ENCODE measurements at places on chromosomes 16 and 17.

GRCh38 chr16:9094011-9094846 is 2.8 kb downstream of the HAPSTR1 start:
- no peak for DNase-seq

- no peak for DNase-seq
These were observed 54.4 kb downstream of the PITPNC1 start for GRCh38 chr17:67431249-67432015.

DNA sequence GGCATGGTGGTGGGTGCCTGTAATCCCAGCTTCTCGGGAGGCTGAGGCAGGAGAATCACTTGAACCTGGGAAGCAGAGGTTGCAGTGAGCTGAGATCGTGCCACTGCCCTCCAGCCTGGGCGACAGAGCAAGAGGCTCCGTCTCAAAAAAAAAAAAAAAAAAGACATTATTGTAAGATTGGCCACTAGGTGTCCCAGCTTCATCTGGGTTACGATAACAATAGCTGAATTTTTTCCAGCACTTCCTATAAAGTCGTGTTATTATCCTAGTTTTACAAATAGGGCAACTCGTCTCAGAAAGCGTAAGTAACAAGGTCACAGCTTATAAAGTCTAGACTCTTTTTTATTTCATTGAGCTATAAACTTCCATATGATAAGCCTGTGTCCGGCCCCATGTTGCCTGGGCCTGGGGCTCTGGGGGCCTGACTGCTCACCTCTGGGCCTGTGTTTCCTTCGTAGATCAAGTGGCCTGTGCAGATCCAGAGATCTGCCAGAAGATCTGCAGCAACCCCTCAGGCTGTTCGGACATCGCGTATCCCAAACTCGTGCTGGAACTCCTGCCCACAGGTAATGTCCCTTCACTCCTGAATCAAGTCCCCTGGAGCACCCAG is 60.5 kb downstream of the SLC5A11 start:
- DNase-seq: no peak

DNA sequence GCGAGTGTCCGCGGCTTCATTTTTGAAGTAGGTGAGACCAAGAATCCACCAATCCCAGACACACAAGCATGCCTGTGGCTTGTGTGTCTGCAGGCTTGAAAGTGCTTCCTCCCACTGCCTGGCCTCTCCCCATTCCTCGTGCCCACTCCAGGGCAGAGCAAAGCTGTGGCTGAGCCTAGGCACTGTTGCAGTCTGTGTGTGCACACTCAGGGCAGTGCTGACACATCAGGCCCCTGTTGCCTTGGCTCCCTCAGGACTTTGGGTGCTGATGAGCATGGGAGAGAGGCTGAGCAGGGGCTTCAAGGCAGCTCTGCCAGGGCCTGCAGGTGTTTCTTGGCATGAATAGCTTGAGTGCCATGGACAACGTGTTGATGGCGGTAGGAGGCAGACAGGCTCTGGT is 776.7 kb downstream of the CDH11 start:
- no peak for DNase-seq

DNA sequence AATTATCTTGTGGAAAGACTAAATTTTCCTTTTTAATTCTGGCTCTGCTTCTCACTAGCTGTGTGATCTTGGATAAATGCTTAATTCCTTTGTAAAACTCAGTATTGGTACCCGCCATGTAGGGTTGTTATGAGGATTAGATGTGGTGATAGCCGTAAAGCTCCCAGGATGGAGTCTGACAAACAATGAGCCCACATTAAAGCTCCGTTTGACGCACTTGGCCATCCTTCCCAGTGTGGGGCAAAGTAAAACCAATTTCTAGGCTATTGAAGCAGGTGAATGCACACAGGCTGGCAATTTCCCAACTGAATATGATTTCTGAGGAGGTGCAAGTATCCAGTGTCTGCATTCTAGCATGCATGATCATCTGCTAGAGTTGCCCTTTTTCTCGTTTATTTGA is 123.6 kb downstream of the MRTFB start:
- no peak for DNase-seq

- DNase-seq: no peak
These were observed 874 bp downstream of the WWP2 start for GRCh38 chr16:69762814-69763598.

DNA sequence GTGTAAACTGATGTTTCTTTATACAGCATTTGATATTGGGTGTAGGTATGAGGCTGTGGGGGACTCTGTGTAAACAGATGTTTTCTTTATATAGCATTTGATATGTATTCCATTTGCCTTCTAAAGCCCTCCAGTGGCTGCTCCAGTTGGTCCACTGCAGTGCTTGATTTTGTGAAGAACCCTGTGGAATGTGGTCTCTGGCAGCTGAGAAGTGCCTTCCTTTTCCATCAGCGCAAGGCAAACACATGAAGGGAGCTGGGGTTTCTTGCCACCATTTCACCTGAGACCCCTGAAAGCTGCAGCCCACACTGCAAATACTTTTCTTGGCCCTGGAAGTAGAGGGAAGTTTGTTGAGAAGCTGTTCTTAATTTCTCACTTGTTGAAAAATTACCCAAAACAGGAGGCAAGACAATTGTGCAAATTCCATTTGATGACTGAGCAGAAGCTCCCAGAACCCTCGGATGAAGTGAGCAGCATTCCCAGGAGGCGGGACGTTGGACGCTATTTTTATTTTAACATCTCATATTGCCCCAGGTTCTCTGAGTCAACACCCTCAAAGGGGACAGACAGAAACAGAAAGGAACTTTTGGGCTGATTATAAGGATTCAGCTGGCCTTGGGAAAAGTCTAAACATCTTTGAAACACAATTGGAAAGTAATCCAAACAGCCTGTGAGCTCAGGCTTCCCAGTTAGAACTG is 158.5 kb upstream of the RPH3AL start:
- no peak for DNase-seq

DNA sequence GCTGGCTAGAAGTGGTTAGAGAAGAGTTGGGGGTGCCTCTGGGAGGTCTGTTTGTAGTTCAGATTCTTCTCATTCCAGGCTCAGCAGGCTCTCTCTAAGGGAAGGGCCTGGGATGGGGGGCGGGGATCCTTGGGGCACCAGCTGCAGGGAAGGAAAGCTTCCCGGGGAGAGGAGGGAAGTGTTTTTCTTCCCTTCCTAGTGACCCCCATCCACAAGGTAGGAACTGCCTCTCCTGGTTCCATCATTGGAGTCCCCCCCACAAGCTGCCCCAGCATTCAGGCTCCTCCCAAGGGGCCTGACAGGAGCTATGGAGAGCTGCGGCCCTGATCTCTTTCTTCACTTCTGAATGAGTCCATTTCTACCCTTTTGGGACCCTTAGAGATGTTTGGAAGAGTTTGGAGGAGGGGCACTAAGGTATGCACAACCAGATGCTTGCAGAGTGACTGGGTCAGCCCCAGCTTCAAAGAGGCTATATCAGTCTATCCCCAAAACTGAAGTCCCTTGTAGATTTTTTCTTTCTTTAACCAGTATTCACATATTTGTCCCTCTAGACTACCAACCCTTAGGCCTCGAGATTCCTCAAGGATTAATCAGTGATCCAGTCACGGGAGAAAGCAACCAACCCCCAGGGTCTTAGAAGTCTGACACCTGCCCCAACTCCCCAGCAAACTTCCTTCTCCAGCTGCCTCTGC is 13.9 kb upstream of the FZD2 start:
- DNase-seq: no peak

- no peak for DNase-seq
These were observed 186.5 kb downstream of the LGALS9B start for GRCh38 chr17:20280851-20281250.

DNA sequence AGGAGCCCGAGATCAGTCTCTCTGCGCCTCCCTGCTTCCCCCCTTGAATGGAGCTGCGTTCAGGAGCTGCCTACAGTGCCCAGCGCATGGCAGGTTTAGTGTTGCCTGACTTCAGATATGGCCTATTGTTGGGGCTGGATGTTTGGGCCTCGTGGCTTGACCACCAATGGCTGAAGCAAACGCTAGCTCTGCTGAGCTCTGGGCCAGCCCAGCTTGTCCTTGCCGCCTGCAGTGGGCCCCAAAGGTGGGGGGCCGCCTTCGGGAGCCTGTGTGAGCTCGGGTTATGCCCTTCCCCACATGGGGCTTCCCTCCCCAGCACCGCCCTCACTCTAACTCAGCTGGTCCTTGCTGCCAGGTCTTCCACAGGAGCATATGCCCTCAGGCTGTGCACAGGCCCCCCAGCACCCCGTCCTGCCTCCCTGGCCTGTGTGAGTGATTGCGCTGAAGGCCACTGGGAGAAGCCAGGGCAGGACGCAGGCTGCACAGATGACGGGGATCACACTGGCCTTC is 2.0 kb upstream of the METTL26 start:
- DNase-seq: no peak

DNA sequence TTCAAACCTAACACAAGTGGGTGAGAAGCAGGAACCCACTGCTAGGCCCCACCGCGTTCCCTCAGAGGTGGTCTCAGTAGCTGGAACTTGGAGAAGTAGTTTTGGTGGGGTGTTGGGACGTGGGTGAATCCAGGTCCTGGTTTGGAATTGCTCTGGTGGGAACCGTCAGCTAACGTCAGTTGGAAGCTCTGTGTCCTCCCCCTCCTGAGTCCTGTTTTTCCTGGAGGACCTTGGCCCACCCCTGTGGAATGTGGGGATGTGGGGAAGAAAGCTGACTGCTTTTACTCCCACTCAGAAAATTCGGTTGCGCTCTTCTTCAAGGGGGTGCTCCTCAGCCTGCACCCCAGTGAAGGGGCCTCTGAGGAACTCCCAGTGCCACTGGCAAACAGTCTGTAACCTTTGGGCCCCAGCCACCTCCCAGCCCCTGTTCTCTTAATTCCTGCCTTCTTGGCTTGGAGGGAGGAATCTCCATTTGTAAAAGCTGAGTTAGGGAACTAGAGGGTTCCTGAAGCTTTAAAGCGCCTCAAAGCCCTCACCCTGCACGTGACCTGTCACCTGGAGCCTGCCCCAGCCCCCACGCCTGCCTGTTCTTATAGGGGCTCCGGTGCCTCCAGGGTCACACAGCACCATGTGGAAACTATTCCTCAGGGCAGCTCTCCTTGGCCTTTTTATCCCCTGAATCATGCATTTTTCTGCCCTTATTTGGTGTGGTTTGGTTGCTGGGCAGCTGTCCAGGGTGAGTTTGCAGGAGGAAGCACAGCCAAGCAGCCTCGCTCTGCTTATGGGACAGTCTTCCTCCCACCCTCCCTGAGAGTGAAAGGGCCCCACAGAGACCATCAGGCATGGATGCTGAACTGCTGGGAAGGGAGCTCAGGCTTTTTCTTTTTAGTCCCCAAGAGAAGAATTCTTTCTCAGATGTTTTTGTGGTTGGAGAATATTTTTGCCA is 16.2 kb upstream of the NAGLU start:
- DNase-seq: no peak

DNA sequence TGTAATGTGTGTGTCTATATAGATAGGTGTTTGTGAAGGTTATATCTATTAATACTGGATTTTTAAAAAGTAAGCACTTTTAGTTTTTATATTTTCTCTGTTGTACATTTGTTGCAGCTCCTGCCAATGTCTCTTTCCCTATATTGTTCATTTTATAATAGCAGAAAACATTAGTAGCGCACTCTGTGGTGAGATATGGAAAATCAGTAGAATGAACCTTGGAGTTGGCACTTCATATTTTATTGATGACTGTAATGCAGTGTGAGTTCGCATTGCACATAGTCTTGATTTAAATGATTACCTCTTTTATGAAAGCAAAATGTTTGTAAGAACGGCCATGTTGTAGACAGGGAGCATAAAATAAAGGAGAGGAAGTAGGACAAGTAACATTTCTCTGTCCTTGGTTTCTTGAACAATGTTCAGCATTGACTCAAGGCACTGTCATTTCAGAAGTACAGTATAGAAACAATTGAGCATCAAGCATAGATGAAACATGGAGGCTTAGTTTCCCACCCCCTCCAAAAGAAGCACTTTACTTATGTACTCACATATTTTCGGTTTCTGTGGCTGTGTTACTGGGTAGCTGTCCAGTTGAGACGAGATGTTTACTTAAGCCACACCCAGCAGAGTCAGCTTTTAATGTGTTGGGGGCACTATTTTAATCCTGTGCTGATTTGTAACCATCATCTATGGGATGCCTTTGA is 74.0 kb downstream of the TANC2 start:
- DNase-seq: no peak

GRCh38 chr16:813204-813915 is 12.8 kb upstream of the GNG13 start:
- DNase-seq: peak; percentile 27

DNA sequence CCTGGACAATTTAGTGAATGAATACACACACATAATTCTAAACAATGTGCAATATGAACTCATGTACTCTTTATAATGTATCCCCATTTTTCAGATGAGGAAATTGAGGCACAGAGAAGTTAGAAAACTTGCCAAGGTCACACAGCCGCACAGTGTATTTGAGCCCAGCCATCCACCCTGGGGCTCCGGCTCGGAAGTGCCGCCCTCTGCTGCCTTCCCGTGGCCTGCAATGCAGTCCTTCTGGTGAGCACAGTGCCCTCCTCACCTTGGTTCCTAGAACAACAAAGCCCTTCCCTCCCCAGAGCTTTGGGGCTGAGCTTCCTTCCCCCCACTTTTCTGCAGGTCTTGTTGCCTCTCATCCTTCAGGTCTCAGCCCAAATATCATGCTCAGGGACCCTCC is 63.7 kb downstream of the C16orf78 start:
- DNase-seq: no peak

- no peak for DNase-seq
These were observed 11.8 kb downstream of the PLCG2 start for GRCh38 chr16:81790830-81791435.

DNA sequence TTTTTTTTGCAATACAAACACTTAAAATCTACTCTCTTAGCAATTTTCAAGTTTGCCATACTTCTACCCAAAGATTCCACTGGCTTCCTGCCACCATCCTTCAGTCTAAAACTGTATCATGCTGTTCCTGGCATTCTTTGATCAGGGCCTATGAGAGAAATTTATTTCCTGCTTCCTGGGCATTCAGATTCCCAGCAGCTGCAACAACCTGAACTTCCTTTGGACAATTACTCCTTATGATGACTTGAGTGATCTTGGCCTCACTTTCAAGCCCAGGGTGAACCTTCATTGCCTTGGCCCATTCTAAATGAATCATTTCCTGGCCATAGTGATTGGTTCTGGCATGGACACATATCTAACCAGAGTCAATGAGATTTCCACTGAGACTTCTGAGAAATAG is 18.0 kb upstream of the MON1B start:
- no peak for DNase-seq

GRCh38 chr16:981695-982144 is at the start of gene SOX8:
Gene SOX8, plus strand, starts transcription at chr16:981770. Its CDS starts 153 bp downstream, at chr16:981923.
- no peak for DNase-seq

DNA sequence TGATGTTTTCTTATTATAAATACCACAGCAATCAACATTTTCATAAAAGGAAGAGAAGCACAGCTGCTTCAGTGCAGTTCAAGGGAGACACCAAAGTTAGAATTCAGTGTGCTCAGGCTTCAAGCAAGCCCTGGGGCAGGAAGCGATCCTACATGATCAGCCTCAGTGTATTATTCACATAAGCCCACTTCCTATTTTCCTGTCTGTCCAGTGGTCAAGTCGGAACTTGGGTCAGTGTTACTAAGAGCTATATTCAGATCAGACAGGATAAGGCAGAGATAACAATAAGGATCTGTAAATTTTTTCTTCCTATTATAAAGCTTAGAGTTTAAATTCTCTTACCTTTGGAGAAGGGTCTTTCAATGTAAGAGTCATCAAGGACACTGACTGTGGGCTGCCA is 12.9 kb downstream of the HEATR6 start:
- no peak for DNase-seq

- peak; percentile 42 for DNase-seq
These were observed 11.8 kb upstream of the SLFN13 start for GRCh38 chr17:35460354-35460851.

All from activated gamma-delta T cell treated with anti-CD3 and anti-CD28 coated beads, Interleukin-2, amount 50 U/mL, for 16 hours (primary cell).